ENCODE measurements at places on chromosomes 16 and 17.
A peak's percentile ranks its signal among the peaks of the same experiment; 100 is the strongest.

- DNase-seq = no peak
Measured at GRCh38 chr17:82121660-82122629, 23.9 kb upstream of the FASN start.

DNA sequence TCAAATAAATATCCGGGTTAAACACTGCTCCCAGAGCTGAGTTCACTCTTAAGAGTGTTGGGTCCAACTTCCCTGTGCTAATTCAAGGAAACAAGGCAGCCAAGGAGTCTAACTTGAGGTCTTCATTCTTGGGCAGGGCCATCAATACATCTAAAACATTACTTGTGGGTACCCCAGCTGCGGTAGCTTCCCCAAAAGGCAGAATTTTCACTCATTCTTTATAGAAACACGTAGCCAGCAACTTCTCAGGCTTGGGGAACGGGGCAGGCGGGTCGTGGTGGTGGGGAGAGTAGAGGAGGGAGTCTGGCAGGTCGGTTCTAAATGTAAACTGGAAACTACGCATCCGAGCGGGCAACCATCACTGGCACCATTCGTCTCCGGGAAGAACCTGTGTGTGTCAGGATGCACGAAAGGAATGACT, 666 bp upstream of the METTL9 start:
- DNase-seq = peak; percentile 23

DNA sequence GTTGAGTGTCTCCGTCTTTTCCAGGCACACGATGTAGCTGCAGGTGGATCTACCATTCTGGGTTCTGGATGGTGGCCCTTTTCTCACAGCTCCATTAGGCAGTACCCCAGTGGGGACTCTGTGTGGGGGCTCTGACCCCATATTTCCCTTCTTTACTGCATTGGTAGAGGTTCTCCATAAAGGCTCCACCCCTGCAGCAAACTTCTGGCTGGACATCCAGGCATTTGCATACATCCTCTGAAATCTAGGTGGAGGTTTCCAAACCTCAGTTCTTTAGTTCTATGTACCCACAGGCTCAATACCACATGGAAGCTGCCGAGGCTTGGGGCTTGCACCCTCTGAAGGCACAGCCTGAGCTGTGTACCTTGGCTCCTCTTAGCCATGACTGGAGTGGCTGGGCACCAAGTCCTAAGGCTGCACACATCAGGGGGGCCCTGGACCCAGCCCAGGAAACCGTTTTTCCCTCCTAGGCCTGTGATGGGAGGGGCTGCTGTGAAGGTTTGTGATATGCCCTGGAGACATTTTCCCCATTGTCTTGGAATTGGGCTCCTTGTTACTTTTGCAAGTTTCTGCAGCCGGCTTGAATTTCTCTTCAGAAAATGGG, 14.0 kb downstream of the ABCC1 start:
- DNase-seq = no peak

- DNase-seq = no peak
Measured at GRCh38 chr16:73068541-73069401, 20.8 kb upstream of the ZFHX3 start.

- DNase-seq = peak; percentile 37
Measured at GRCh38 chr16:3434373-3434772, 8.9 kb downstream of the ZNF597 start.

DNA sequence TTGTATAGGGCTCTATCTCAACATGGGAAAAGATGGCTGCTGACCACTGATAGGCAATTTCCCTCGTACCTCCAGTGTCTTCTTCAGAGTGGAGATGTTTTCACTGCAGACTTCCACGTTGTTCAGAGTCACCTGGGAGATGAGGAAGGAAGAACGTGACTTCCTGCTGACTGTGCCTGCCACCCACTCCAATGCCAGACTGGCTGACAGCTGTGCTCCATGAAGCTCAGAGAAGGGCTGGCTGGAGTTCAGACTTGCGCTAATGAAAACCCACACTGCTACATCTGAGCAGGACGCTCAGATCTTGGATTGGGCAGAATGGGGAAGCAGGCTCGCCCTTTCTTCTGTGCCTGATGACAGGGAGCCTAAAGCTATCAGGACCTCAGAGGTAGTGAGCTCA, 33.1 kb downstream of the COG4 start:
- no peak for DNase-seq

DNA sequence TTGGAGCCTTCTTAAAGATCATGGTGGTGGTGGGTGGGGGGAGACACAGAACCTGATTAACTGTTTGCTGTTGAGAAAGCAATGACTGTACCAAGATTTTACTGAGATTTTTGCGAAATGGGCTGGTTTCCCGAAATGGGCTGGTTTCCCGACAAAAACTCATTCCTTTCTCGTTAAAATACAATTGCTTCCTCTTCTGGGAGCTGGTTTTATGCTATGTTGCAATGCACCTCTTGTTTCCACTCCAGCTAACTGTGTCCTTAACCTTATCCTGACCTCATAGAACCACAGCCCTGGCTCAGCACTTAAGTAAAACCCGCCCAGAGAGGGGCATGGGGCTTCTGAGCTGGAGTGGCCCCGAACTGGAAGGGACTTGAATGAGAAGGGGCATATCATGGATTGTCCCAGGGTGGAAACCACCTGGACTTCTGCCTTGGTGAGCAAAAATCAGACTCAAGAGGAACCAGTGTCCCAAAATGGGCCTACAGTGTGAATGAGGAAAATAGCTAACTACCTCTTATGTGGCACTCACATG, 20.9 kb downstream of the FAM20A start:
- DNase-seq = no peak

DNA sequence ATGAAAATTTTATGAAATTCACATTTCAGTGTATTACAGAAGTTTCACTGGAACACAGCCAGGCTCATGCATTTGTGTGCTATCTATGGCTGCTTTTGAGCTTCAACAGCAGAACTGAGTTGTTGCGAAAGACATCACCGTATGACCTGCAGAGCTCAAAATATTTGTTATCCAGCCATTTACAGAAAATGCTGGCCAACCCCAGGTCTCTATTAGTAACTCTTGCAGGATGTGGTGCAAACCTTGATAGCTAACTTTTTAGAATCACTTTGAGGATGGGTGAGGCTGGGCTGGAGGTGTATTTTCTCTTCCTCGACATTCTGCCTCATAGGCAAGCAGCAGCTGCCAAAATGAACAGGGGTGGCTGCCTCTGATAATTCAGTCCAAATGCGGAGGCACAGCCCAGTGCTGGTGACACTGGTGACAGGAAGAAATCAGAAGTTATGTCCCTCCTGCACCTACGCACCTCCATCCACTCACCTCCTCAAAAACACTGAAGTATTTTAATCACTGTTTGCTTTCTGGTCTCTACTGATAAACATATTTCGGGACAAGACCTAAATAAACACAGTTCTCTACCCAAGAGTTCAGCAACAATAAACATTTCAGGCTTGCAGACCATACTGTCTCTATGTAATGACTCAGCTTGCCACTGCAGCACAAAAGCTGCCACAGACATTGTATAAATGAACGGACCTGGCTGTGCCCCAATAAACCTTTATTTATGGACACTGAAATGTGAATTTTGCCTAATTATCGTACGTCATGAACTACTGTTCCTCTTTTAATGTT, 28.5 kb downstream of the ARHGAP17 start:
- DNase-seq = no peak
